Iris pigment epithelial cell (primary cell): ENCODE measurements at places on chromosomes 7 and 10.

DNA sequence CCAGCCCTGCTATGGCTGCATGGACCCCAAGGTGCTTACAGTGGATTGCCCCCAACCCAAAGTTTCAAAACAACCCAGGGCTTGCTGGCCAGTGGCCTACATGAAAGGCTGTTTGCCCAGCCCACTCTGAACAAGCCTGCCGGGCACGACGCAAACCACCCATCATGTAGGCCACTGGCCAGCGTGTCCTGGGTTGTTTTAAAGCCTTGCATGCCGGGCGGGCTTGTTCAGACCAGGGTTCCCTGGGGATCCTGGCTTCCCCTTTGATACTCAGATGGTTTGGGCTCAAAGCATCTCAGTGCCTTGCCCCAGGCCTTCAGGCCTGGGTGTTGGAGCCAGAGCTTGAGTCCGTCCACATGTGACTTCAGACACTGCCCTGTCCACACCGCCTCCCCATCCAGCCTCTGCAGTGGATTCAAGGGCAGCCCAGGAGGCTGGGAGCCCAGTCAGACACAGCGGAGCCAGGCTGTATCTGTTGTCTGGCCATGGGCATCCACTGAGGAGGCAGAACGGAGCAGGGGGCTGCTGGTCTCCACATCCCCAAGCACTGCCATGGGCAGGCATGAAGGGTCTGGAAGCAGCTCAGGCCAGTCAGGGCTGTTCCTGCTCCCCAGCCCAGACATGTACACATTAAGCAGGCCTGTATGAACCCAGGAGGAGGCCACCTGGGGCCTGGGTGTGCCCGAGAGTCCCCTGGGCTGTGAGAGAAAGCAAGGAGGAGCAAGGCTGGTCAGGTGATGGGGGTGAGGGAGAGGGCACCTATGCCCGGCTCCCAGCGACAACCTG is 4.0 kb upstream of the ADIRF start:
- no peak for DNase-seq

- no peak for DNase-seq
Measured at GRCh38 chr10:67696679-67697078, 684 bp upstream of the CTNNA3 start.

DNA sequence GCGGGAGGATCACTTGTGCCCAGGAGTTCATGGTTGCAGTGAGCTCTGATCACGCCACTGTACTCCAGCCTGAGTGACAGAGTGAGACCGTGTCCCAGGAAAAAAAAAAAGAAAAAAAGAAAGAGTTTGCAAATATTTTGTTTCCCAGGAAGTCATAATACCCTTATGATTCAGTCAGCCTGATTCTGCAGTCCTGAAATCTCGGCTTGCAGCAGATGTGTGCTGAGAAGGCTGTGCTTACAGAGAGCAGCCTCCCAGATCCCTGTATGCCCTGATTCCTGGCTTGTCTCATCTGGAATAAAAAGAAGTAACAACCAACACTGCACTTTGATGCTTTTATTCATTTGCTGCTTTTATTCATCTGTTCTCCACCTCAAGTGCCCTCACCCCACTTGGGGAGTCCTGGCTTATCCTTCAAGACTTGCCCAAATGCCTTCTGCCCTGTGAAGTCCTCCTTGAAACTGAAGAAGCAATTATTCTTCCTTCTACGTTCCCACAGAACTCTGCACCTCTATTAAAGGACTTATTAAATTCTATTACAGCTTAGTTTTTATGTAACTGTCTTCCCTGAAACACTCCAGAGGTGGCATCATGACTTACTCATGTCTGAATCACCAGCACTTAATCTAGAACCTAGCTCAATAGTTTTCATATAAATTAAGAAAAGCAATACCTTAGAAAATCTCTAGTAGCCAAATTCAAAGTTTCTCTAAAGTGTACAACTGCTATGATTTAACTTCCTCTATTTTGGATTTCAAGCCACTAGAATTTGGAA is 27.7 kb upstream of the BPGM start:
- DNase-seq = peak; percentile 72

GRCh38 chr7:43076606-43077005 is 35.8 kb upstream of the HECW1 start:
- DNase-seq = no peak

DNA sequence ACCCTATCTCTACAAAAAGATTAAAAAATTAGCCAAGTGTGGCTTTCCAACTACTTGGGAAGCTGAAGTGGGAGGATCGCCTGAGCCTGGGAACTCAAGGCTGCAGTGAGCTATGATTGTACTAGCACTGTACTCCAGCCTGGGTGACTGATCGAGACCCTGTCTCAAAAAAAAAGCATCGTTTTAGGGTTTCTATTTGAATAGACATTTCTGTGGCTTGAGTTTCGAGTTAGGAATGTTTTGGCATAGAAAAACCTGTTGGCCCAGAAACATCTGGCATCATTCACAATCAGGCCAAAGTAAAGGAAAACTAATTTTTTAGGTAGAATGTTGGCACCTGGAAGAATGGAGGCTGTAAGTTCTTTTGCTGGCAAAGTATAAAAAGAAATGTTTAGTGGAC is 72.4 kb downstream of the AUTS2 start:
- DNase-seq = peak; percentile 7

DNA sequence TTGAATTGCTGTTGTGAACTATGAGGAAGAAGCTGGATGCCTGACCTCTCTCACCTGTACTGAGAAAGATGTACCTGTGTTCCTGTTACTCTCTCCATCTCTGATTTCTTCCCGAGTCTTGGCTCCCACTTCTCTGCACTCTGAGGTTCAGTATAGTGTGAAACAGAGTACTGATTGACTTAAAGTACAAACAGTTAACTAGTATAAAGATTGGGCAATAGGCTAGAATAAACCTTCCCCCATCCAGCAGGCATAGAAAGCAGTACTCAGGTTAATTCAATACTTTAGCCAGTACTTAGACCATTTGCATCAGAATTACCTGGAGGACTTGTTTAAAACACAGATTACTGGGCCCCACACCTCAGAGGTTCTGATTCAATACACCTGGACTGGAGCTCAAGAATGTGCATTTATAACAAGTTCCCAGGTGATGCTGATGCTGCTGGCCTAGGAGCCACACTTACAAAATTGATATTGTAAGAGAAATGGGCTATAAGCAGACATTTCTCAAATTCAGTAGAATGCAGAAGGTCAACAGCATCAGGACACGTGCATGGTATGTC is 51.6 kb downstream of the ANK3 start:
- no peak for DNase-seq

DNA sequence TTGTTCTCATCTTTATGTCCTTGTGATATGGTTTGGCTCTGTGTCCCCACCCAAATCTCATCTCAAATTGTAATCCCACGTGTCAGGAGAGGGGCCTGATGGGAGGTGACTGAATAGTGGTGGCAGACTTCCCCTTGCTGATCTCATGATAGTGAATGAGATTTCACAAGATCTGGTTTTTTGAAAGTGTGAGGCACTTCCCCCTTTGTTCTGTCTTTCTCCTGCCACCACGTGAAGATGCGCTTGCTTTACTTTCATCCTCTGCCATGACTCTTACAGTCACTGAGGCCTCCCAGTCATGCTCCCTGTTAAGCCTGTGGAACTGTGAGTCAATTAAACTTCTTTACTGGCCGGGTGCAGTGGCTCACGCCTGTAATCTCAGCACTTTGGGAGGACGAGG is 161.0 kb downstream of the HERPUD2 start:
- DNase-seq = no peak

DNA sequence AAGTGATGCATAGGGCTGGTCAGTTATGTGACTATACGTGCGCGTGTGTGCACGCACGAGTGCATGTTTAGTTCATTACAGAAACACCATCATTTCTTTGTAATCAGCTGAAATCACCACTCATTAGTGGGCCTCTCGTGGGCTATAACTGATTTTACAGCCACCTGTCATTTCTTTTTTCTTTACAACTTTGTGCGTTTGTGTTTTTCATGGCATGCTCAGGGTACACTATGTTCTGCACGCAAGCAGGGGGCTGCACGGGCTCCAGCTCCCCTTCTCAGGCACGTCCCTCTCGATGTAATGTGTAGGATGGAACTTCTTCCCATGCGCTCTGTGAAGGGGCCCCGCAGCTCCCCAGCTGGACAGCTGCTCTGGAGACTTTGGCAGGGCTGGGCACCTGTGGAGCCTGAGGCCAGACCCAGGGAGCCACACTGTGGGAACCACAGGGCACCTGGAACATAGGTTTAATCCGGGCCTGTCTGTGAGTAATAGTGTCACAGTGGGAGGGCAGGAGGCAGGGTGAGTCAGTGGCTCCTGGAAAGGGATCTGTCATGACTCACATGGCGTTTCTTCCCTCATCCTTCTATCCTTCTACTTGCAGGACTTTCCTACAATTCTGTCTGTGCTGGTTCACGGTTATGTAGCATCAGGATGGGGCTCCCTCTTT is 4.9 kb downstream of the GCK start:
- peak; percentile 88 for DNase-seq
